ENCODE measurements at places on chromosomes 7 and 10.

DNA sequence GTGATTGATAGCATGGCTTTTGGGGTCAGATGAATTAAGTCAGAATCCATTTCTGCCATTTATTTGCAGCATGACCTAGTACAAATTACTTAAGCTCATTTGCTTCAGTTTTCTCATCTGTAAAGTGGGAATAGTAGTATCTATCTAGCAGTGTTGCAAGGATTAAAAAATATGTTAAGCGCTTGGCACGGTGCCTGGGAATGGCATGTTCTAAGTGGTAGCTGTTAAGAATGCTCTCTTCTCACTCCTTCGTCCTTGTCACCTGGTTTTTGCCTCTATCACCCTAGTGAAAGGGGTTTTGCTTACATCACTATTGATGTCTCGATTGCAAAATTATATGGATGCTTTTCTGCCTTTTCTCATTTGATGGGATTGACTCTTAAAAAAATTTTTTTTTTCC, 7.4 kb downstream of the TMEM248 start:
- no peak for DNase-seq

GRCh38 chr10:28111712-28112111, 112.8 kb upstream of the ODAD2 start:
- no peak for DNase-seq

DNA sequence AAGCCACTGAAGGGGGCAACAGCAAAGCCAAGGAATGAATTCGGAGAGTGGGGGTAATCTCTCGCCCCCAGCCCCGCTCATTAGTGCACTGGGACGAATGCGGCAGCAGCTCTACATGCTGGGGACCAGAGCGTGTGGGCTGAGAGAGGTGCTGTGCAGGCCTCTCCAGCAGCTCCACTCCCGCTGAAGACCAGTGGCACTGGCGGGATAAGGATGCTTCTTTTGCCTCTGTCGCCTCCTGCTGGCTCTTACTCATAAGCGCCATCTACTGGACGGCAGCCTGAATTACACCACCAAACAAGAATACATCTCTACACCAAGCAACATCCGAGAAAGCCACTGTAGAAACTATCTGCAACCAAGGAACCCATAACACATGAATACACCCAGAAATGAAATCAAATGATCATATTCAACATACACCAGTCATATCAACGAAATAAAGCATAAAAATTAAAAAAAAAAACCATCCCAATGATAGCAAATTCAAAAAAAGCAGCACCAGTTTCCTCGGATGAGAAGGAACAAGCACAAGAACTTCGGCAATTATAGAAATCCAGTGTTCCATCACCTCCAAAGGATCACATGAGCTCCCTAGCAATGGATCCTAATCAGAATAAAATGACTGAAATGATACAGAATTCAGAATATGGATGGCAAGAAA, 79.0 kb upstream of the TMEM168 start:
- peak; percentile 66 for DNase-seq

DNA sequence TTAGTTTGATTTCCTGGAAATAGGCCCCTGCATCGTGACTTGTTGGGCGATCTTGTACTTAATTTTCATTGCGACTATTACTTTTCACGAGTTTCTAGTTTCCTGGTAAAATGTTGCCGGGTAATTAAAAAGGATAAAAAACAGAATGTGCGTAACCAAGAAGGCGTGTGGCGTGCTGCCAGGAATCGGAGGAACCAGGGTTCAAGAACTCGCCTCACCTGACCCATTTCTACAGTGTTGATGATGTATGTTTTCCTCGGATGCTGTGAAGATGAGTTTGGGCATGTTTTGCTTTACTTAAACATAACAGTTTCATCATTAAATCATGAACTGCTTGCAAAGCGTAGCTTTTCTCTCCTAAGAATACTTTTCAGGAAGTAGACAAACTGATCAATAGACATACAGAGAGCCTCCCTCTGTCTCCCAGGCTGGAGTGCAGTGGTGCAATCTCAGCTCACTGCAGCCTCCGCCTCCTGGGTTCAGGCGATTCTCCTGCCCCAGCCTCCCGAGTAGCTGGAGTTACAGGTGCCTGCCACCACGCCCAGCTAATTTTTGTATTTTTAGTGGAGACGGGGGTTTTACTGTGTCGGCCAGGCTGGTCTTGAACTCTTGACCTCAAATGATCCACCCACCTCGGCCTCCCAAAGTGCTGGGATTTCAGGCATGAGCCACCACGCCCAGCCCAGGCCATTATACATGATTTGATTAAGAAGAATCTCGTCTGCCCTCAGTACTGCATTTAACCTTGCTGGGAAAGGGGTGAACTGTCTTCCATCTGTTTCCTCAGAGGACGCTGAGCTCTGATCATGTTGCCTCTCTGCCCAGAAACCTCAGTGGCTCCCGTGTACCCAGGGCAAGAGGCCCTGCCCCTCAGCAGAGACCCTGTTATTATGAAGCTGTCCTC, 9.1 kb downstream of the FOXK1 start:
- no peak for DNase-seq

DNA sequence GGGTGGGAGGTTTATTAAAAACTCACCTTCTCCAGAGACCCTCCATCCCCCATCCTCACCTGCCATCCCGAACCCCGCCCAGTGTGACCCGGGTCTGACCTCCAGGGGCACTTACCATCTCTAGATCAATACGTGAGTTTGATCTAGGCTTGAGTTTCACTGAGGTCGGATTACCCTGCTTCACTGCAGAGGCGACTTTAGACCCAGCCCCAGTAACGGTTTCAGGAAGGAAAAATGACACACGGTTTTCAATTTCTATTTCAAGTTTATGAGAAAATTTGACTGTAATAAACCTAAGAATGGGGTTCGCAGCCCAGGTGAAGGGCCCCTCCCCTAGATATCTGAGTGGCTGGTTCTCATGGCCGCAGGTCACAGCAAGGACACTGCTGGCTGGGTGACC, 33.1 kb downstream of the RCC1L start:
- no peak for DNase-seq

- no peak for DNase-seq
Measured at GRCh38 chr10:2786251-2786650, 281.1 kb upstream of the PFKP start.

GRCh38 chr7:149719050-149719899, 54.1 kb downstream of the ZNF467 start:
- DNase-seq = no peak

- DNase-seq = no peak
Measured at GRCh38 chr10:13231808-13232207, 2.4 kb downstream of the UCMA start.

DNA sequence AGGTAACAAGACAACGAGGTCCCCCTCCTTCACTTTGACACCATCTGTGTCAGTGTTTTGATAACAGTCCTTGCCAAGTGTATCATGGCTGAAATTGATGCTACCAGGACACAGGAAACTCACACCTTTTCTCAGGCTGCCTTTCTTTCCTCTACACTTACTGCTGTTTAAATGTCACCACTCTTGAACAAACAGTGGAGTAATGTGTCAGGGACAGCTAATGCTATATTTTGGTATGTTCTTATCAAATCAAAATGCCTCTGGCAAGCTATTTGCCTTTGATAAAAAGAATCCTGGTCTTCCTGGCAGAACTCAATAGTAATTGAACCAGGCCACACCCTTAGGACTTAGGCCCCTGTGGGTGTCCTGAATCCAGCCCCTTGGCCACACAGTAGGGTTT, 692.9 kb downstream of the LRMDA start:
- no peak for DNase-seq

DNA sequence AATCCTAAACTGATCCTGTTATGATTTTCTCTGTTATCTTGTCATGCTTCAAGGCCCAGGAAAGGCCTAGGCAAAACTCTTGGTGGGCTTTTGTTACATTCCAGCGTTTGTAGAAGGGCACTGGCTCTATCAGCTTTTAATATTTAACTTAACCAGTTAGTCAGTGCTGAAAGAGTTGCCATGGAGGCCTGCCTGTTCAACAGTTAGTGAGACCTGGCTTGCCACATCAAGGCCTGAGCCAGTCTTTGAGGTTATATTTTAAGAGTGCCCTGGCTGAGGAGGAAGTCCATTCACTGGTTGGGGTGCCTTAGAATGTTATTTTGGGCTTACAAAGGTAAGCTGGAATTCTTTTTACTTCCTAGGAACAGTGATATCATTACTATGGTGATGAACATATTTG, 144.1 kb upstream of the NRG3 start:
- no peak for DNase-seq

DNA sequence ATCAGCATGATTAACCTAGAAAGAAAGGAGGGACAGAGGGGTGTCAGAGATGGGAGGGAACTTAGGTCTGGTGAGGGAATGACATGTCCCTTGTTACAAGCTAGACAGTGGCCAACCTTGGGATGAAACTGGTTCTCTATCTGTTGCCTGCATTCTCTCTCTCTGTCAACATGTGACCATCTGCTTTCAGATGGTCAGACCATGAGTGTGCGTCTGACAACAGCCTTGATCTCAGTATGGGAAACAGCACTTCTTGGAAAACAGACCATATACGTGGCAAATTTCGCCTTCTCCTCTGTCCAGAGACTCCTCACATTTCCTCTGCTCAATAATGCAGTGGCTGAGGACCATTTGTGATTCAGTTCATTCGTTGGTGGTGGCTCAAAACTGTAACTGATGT, 845.9 kb downstream of the TYW1 start:
- DNase-seq = no peak

DNA sequence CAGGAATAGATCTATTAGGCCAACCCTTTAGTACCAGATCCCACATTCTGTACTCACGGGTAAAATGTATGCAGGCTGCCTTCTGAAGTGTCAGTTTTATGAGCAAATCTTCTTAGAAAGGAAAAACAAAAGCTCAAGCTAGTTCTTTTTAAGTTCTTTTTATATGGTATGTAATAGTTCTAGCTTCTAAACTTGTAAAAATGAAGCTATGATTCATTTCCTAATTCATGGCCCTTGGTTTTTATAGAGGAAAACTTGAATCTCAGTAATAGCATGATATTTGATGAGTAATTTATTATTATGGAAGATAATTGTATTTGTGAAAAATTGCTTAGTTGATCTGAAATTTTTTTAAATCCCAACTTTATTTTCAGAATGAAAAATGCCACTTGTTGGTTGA, 54.3 kb downstream of the SLK start:
- DNase-seq = no peak

DNA sequence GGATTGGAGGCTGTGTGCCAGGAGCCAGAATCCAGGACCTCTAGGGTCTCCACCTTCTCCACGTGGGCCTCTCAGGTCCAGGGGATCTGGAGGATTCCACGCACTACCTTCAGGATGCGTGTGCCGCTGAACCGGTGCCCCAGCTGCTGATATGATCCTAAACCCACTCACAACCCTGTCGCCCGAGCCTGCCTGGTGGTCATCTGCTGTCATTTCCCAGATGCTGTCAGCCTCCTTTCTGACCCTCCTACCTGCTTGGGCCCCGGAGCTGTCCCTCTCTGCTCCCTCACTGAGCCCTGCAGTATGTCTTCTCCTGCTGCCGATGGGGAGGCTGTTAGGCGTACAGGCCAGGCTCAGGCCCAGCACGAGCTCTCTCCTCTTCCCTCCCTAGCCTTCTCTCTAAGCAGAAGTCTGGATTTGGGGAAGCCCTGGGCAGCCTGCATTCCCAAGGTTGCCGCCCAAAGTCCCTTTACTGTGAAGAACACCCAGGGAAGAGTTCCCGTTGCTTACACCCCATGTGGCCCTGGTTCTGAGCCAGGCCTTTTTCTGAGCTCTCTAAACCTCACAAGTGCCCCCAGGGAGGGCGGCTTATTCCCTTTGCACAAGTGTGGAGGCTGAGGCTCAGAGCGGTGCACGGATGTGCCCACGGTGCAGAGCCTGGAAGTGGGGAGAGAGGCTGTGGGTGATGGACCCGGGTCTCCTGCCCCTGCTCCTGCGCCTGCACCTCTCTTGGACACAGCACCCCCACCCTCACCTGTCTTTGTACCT, 30.8 kb upstream of the ZNF488 start:
- no peak for DNase-seq

- DNase-seq = no peak
Measured at GRCh38 chr7:103640031-103640779, 194.2 kb upstream of the SLC26A5 start.

- no peak for DNase-seq
Measured at GRCh38 chr7:20030915-20031362, 186.2 kb downstream of the MACC1 start.

- DNase-seq = no peak
Measured at GRCh38 chr10:119537953-119538630, 4.4 kb downstream of the RGS10 start.

- DNase-seq = peak; percentile 63
Measured at GRCh38 chr7:43906331-43907010, at the start of gene URGCP. TSS of gene URGCP (minus strand) at chr7:43906596. CDS start at chr7:43906575, 21 bp downstream.

GRCh38 chr10:69491611-69492010, 40.3 kb downstream of the TSPAN15 start:
- DNase-seq = no peak

GRCh38 chr7:77337456-77337990, 78.6 kb downstream of the GSAP start:
- no peak for DNase-seq

DNA sequence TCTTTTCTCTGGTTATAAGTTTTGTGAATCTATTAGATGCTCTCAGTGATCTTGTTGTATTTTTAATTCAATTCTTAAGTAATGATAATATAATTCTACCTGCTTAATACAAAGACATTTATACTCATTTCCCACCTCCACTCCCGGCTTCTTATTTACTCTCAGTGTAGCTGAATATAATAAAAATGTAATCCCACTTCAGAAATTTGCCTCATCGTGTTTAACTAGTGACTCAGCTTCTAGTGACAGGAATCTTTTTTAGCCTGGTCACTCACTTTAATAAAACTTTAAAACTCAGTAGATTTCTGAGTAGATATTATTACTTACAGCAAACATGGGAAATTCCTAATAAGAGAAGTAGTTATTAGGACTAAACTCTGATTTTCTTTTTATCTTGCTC, 1506.2 kb upstream of the LRRTM3 start:
- no peak for DNase-seq

DNA sequence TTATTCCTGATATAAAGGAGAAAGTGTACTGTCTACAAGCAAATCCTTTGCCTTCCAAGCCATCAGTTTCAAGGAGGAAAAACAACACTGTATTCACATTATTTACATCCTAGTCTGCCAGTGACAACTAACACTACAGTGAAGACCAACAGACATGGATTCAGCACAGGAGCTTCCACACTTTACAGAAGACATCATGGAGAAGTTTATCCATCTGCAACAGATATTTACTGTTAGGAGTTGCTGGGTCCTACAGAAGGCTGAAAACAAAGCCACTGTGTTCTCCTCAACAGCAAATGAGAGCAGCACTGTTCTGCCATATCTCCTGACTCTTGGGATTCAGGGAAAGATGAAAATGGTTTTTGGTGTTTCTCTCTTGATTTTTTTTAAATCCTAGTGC, 31.9 kb downstream of the NAPEPLD start:
- DNase-seq = no peak

GRCh38 chr10:110664483-110665420, 20.6 kb downstream of the RBM20 start:
- DNase-seq = no peak

Data from activated CD4-positive, alpha-beta T cell treated with anti-CD3 and anti-CD28 coated beads for 48 hours (primary cell).